ENCODE measurements at places on chromosomes 7 and 10. TPM values are rescaled to one million over a fixed set of nuclear protein-coding genes. Genes with fewer than 3 reads are reported as not detected.
A peak's percentile ranks its signal among the peaks of the same experiment; 100 is the strongest.

GRCh38 chr10:103559776-103560175, 66.3 kb downstream of the NEURL1 start:
- H3K4me1 ChIP-seq = peaks cover 4% of the 10 kb centered on the region
- no peak overlapping the region for H3K27ac ChIP-seq
- DNase-seq = no peak
- no peak overlapping the region for H3K4me3 ChIP-seq
- no peaks in the 10 kb centered on the region for H3K36me3 ChIP-seq
- H3K27me3 ChIP-seq = peaks cover 24% of the 10 kb centered on the region

GRCh38 chr10:121411004-121411403, 187.2 kb downstream of the FGFR2 start:
- no peak overlapping the region for H3K27ac ChIP-seq
- H3K4me3 ChIP-seq = no peak overlapping the region
- no peaks in the 10 kb centered on the region for H3K36me3 ChIP-seq
- H3K27me3 ChIP-seq = peaks cover 1% of the 10 kb centered on the region
- no peak for DNase-seq

DNA sequence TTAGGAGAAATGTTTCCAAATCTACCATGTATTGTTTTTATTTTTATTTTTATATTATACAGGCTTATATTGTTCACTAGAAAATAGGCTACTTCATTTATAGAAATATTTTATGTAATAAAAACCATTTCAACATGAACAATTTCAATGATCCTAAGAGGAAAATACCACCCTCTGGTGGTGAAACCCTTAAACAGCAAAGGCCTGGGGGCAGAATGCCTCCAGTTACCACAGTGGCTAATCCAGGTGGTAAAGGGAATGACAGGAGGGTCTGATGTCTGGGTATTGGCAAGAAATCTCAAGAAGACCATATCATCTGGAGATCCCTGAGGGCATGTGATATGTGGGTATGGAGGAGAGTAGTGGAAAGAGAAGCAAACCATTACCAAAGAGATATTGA, 19.3 kb downstream of the MACC1 start:
- H3K4me1 ChIP-seq = peaks cover 4% of the 10 kb centered on the region
- H3K27ac ChIP-seq = no peak overlapping the region
- no peak overlapping the region for H3K4me3 ChIP-seq
- H3K27me3 ChIP-seq = no peaks in the 10 kb centered on the region
- DNase-seq = peak; percentile 8

GRCh38 chr10:20970708-20971107, 73.6 kb upstream of the NEBL start:
- H3K4me3 ChIP-seq = no peak overlapping the region
- no peaks in the 10 kb centered on the region for H3K27me3 ChIP-seq
- no peak for DNase-seq
- no peaks in the 10 kb centered on the region for H3K4me1 ChIP-seq
- no peaks in the 10 kb centered on the region for H3K36me3 ChIP-seq
- no peak overlapping the region for H3K27ac ChIP-seq

DNA sequence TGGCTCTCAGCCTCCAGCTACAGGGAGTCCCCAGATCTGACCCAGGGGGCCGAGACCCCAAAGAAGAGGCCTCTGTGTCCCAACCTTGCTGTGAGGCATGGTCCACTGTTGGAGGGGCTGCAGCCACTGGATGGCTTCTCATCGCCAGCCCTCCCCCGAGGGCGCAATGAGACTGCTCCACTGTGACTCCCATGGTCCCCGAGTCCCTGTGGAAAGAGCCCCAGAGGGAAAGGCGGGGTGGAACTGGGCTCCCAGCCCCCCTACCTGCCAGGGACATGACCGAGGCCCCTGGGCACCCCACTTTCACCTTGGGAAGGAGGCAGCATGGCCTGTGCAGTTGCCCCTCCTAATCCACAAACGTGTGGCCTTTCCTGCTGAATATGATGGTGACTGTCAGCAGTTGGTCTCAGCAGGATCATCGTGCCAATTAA, 33.5 kb upstream of the RET start:
- H3K4me1 ChIP-seq = no peaks in the 10 kb centered on the region
- DNase-seq = no peak
- no peaks in the 10 kb centered on the region for H3K27me3 ChIP-seq
- no peak overlapping the region for H3K4me3 ChIP-seq
- no peaks in the 10 kb centered on the region for H3K36me3 ChIP-seq

DNA sequence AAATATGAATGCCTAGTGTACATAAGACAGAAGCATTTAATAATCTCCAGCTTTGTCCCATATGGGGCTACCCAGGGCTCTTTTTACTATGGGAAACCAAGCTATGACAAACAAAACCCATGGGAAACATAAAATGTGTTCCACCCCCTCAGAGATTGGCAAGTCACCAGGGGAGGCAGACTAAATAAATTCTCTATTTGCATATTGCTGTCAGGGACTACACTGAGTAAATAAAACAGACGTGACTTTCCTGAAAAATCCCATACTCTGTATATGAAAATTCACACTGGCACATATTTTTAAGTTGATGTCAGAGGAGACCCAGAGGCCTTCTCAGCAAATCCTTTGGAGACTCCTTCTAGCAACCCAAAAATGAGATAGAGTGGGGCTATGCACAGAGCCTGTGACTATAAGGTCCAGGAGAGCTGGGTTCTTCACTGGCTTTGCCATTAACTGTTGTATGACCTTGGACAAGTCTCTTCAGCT, 44.0 kb upstream of the HPSE2 start:
- H3K27me3 ChIP-seq = peaks cover 7% of the 10 kb centered on the region
- no peak for DNase-seq
- H3K4me1 ChIP-seq = no peaks in the 10 kb centered on the region
- no peak overlapping the region for H3K4me3 ChIP-seq
- no peak overlapping the region for H3K27ac ChIP-seq
- H3K36me3 ChIP-seq = no peaks in the 10 kb centered on the region

DNA sequence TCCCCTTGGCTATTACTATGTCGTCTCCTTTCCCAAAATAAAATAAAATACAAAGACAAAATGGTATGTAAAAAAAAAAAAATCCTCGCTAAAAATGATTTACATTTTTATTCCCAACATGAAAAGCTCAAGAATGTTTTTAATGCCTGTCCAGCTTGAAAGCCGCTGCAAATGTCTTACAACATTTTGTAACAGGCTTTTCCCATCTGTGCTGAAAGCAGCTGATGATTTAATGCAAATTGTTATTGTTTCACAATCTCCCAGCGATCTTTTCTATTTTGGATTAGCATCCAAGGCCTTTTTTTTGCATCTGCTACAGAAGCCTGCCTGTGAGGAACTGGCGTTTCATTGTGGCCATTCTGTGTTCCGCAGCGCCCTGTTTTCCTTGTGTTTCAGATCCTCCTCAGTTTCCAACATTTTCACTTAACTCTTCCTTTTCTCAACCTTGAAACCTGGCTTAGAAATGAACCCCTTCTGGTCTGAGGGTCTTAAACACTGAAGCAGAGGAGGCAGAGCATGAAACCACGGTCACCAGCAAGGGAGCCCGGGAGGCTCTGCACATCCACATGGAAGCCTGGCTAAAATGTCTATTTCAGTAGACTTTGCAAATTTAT, 712.1 kb downstream of the PARD3 start:
- no peak for DNase-seq
- no peaks in the 10 kb centered on the region for H3K4me1 ChIP-seq
- no peak overlapping the region for H3K27ac ChIP-seq

GRCh38 chr7:121322460-121322859, 6.3 kb upstream of the WNT16 start:
- no peak overlapping the region for H3K27ac ChIP-seq
- H3K4me3 ChIP-seq = no peak overlapping the region
- H3K4me1 ChIP-seq = no peaks in the 10 kb centered on the region

The RPEL1 gene
- not detected for total RNA-seq

The SPDYE16 gene
- total RNA-seq = 0.23 TPM

The ZNF727 gene
- total RNA-seq = not detected

The CFAP69 gene
- 0.07 TPM for total RNA-seq

The TRIM73 gene
- total RNA-seq = 6.4 TPM

The GNG11 gene
- total RNA-seq = not detected

The OR2A7 gene
- total RNA-seq = 2.1 TPM

The COL28A1 gene
- not detected for total RNA-seq

The MCM10 gene
- total RNA-seq = 65.4 TPM

The PRPS1L1 gene
- not detected for total RNA-seq

The LRIT2 gene
- total RNA-seq = not detected

The RBP3 gene
- not detected for total RNA-seq

The CCL24 gene
- total RNA-seq = not detected

All from activated CD8-positive, alpha-beta T cell treated with anti-CD3 and anti-CD28 coated beads for 36 hours (primary cell).